ENCODE measurements at places on chromosomes 11 and 22.

DNA sequence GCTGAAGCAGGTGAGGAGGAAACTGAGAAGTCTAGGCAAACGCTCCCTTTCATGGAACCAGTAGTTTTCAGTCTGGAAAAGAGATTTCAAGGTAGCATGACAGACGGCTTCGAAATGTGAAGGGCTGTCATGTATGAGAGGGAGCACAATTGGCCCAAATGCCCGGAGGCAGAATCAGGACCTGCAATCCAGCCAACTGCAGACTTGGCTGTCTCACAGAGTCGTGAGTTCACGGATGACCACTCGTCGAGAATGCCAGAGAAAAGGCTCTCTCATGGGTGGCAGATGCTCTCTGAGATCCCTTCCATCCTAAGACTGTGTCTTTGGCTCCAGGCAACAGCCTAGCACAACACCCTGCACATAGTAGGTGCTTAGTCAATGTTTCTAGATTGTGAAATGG, 134.8 kb downstream of the DSCAML1 start:
- DNase-seq, result peak; percentile 61

GRCh38 chr11:45320371-45320770, 34.2 kb upstream of the SYT13 start:
- DNase-seq, result no peak

DNA sequence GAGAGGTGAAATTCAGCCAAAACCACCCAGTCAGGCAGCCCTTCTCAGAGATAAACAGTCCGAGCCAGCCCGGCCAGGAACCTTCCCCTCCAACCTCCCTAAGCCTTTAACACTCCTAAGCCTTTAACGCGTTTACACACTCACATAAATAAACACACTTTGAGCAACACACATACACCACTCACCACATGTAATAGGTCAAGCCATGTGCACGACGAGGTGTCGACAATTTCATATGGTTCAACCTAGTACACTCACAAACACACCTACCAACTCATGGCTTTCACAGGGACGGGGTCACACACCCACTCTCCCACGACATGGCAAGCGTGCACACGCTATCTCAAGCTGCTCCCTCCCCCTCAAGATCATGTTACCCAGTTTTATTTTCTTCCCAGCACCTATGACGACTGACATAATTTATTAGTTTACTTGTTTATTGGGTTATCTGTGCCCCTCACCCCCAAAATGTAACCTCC, 15.5 kb downstream of the SLC43A1 start:
- no peak for DNase-seq

GRCh38 chr11:118602331-118602730, 5.1 kb upstream of the PHLDB1 start:
- DNase-seq, result no peak

- no peak for DNase-seq
Measured at GRCh38 chr11:78630561-78631303, 56.1 kb upstream of the NARS2 start.

DNA sequence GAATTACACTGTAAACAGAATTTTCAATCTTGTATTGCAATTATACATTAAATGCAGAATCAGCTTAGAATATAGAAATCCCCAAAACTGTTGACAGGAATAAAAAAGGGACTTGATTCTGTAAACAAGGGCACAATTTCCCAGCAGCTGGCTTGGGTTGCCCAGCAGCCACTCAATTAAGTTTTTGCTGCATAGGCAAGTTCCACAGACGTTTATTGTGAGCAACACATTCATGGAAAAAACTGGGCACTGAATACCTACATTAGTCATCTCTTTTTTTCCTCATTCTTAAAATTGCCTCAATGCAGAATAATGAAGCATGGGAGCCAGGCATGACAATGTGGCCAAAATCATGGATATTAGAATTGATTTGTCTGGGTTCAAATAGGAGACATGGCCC, 421.8 kb upstream of the ANO5 start:
- peak; percentile 4 for DNase-seq

All from cerebellar cortex (tissue), 1 donor.